ENCODE measurements at places on chromosomes 4 and X. TPM values are rescaled to one million over a fixed set of nuclear protein-coding genes. Genes with fewer than 3 reads are reported as not detected.

SNCA gene
- total RNA-seq = 6.2 TPM

GRCh38 chr4:88007304-88008121 lies at the start of gene PKD2:
Gene PKD2 (plus strand): TSS chr4:88007635. CDS start chr4:88007734, 99 bp downstream.
- H3K4me1 ChIP-seq = peaks cover 26% of the 10 kb centered on the region
- peak; percentile 88 for DNase-seq
- no peaks in the 10 kb centered on the region for H3K36me3 ChIP-seq
- peak within 1 kb of the TSS; percentile 95 for H3K4me3 ChIP-seq

GRCh38 chr4:153747406-153747955 lies 12.3 kb downstream of the RNF175 start:
- H3K4me1 ChIP-seq = no peaks in the 10 kb centered on the region
- H3K27me3 ChIP-seq = peaks cover 10% of the 10 kb centered on the region
- H3K36me3 ChIP-seq = no peaks in the 10 kb centered on the region
- no peak for DNase-seq

DNA sequence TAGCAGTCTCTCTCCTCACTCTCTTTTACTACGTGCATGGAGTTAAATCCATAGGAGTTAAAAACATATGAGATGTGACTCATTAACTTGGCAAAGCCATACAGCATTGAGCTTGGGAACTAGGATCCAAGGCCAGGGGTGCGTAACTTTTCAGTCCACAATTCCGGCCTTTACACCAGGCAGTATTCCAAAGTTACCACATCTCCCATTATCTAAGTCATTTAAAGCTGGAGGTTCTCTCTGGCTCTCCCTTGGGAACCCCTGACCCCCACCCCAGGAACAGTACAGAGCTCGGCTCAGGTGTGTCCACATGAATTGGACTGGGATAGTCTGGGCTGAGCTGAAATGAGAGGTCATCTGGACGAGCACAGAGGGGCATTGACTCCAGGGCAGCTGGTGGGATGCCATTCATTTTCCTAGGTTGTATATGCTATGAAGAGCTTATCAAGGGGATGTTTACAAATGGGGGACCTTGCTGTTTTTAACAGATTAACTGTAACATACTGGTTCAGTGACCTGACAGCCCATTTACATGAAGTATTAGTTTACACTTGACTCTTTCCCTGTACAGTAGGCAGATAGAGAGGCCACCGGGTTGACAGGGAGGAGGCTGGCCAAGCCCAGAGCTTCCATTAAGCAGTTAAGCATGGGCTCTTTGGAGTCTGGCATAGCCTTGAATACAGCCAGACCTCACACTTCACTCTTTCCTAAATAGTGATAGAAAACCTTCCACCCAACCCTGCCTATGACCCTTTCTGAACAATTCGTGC lies 128.8 kb downstream of the RAB28 start:
- H3K4me1 ChIP-seq = no peaks in the 10 kb centered on the region
- H3K27ac ChIP-seq = no peak overlapping the region
- DNase-seq = no peak
- H3K4me3 ChIP-seq = no peak overlapping the region
- no peaks in the 10 kb centered on the region for H3K27me3 ChIP-seq
- no peaks in the 10 kb centered on the region for H3K36me3 ChIP-seq

DNA sequence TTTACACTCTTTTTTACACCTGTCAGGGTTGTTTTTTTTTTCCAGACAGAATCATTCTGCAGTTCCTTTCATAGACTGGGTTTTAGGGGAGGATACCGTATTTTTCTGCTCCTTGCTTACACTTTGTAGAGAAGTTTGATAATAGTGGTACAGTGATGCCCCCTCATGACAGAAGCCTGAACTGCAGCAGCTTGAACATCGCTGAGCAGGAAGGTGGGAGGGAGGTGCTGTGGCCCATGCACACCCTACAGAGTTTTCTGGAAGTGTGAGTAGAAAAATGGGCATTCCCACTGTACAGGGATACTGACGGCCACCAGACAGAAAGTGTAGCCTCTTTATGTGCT lies 54.5 kb downstream of the RAB40A start:
- peak; percentile 65 for DNase-seq
- H3K4me3 ChIP-seq = peak overlapping the region; percentile 79
- H3K36me3 ChIP-seq = no peaks in the 10 kb centered on the region

DNA sequence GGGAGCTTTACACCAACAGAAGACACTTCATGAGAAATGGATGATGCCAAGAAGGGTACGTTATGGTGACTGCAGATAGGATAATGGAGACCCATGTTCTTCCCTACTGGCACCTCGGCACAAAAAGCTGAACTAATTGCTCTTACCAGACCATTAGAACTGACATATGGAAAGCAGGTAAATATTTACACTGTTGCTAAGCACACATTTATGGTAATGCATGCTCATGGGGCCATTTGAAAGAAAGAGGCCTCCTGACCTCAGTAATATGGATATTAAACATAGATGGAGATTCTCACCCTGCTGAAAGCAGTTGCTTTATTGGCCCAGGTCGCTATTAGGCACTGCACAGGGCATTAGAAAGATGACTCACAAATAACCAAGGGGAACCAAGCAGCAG lies 1759.6 kb downstream of the C4orf33 start:
- no peak for DNase-seq
- no peak overlapping the region for H3K4me3 ChIP-seq
- H3K27ac ChIP-seq = no peak overlapping the region
- H3K36me3 ChIP-seq = peaks cover 11% of the 10 kb centered on the region
- H3K4me1 ChIP-seq = no peaks in the 10 kb centered on the region

Data from natural killer cell treated with Interleukin-12 subunit alpha and Interleukin-12 subunit beta and Interleukin-15 and Interleukin-18, amount 100 ng/mL, for 72 hours (primary cell).